Placental pericyte (primary cell): ENCODE measurements at places on chromosomes 11 and 22. TPM values are rescaled to one million over a fixed set of nuclear protein-coding genes. Genes with fewer than 3 reads are reported as not detected.

IL10RA gene
- total RNA-seq = not detected in 2 replicates

ATG13 gene
- 70.2 and 154 TPM in 2 replicates for total RNA-seq

LDHAL6A gene
- total RNA-seq = not detected in 2 replicates

MOGAT2 gene
- not detected in 2 replicates for total RNA-seq

GPR83 gene
- not detected in 2 replicates for total RNA-seq

DDTL gene
- 1.0 and 1.1 TPM in 2 replicates for total RNA-seq

CBLIF gene
- total RNA-seq = not detected in 2 replicates

MCAT gene
- total RNA-seq = 17.9 and 20.4 TPM in 2 replicates

KCNJ1 gene
- total RNA-seq = not detected in 2 replicates

HPX gene
- total RNA-seq = 0.14 and 0.66 TPM in 2 replicates

ACRV1 gene
- total RNA-seq = not detected in 2 replicates

IGLL1 gene
- total RNA-seq = not detected in 2 replicates

NELL1 gene
- total RNA-seq = not detected in 2 replicates

MAP6 gene
- 0.57 and 2.4 TPM in 2 replicates for total RNA-seq

OR2D2 gene
- total RNA-seq = 0.22 and 1.4 TPM in 2 replicates

PGM2L1 gene
- total RNA-seq = 2.8 and 7.9 TPM in 2 replicates

CDC45 gene
- 1.8 and 30.8 TPM in 2 replicates for total RNA-seq

FRMD8 gene
- total RNA-seq = 51.4 and 72.6 TPM in 2 replicates

OR8G1 gene
- not detected in 2 replicates for total RNA-seq

CRELD2 gene
- 41.8 and 524 TPM in 2 replicates for total RNA-seq
